ENCODE measurements at places on chromosomes 4 and X. TPM values are rescaled to one million over a fixed set of nuclear protein-coding genes. Genes with fewer than 3 reads are reported as not detected.

DNA sequence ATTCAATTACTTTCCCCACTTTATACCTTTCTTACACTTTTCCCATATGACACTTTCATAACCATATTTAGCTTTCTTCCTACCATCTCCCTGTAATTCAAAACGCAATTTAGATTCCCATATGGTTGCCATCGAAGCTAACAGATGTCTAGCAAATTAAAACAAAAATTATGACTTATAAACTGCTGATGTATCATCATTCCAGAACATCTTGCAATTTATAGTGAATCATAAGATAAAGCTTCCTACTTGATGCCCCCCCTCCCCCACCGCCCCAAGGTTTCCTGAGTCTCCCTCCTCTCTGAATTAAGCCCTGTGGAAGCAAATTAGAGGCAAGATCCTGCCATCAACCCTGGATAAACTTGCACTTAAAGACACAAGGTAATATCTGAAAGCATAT lies 5.4 kb downstream of the TSPAN5 start:
- peak; percentile 58 for DNase-seq

DNA sequence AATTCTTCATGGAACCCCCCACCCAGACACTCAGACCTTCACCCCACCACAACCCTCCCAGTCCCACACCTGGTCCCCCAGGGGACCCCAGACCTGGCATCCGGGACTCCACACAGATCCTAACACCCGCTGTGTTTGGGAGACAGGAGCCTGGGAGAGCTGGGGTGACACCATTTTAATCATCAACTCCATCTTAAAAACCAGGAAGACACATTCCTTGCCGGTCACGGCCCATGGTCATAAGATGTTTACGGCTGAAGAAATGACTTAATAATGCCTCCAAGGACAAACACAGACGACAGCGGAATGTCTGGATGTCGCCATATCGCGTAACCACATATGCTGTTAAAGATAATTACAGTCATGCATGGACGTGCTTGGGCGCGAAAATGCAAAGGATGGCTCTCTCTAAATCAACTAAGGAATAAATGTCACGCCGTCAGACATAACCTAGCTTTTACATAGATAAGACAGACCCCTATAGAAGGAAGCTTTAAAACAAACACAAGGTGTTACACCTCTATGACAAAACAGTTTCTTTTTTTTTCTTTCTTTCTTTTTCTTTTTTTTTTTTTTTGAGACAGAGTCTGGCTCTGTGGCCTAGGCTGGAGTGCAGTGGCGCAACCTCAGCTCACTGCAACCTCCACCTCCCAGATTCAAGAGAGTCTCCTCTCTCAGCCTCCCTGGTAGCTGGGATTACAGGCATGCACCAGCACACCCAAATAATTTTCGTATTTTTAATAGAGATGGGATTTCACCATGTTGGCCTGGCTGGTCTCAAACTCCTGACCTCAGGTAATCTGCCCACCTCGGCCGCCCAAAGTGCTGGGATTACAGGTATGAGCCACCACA lies 2.1 kb upstream of the DHRSX start:
- no peak for DNase-seq

DNA sequence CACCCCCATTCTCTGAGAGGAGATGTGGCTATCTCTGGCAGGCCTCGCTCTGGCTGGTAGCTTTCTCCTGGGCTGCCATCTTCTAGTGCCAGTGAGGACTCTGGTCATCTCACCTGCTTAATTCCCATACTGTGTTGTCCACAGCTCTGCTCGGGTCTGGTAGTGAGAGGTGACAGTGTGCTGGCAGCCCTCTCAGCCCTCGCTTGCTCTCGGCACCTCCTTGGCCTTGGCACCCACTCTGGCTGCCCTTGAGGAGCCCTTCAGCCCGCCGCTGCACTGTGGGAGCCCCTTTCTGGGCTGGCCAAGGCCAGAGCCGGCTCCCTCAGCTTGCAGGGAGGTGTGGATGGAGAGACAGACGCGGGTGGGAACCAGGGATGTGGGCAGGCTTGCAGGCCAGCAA lies 52.7 kb downstream of the CPLX1 start:
- no peak for DNase-seq

- DNase-seq, result no peak
Observed at GRCh38 chr4:20065952-20066351, 185.8 kb upstream of the SLIT2 start.

GRCh38 chrX:32545101-32545500 lies 666.2 kb downstream of the DMD start:
- DNase-seq, result no peak

DNA sequence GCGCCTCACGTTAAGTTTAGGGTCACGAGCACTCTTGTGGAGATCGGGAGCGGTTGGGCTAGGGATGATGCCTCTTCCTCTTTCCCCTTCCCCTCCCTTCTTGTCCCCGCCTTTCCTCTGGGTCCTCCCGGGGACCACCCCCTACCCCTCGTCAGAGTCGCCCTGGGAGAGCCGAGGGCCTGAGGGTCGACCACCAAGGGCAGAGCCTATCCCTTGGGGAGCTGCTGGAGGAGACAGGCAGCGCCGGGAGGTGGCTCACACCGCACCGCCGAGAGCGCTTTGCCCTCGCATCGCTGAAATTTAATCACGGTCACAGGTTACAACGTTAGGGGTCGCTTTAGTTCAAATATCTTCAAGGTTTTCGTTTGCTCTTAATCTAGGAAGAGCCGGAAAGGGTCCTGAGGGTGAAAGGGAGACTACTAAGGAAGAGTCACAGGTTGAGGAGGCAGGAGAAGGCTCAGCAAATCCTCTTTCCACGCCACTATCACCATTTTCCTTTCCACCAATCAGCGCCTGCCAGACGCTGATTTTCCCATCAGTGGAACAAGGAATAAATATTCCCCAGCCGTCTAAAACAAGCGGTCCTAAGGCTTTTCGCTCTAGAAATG lies 528 bp upstream of the SNCA start:
- no peak for DNase-seq

GRCh38 chr4:91990726-91991125 lies 313.0 kb upstream of the GRID2 start:
- no peak for DNase-seq

GRCh38 chr4:102640669-102641068 lies 120.1 kb downstream of the MANBA start:
- DNase-seq, result peak; percentile 58

DNA sequence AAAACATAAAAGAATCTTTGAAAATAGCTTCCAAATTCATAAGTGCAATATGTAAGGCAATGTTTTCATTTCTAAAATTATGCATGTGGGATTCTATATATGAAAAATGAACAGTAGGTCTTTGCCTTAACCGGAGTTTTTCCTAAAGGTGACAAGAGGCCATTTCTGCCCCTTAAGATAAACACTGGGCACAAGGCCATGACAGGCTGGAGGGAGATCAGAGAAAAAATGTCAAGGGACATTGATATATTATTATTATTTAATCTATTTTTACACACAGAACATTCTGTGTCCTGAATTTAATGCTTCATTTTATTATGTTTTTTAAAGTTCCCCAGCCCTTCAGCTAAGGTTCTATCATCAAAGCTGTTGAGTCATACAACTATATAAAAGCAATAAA lies 118.8 kb downstream of the CHM start:
- peak; percentile 36 for DNase-seq

- DNase-seq, result no peak
Observed at GRCh38 chrX:9534686-9535085, 69.8 kb downstream of the TBL1X start.

DNA sequence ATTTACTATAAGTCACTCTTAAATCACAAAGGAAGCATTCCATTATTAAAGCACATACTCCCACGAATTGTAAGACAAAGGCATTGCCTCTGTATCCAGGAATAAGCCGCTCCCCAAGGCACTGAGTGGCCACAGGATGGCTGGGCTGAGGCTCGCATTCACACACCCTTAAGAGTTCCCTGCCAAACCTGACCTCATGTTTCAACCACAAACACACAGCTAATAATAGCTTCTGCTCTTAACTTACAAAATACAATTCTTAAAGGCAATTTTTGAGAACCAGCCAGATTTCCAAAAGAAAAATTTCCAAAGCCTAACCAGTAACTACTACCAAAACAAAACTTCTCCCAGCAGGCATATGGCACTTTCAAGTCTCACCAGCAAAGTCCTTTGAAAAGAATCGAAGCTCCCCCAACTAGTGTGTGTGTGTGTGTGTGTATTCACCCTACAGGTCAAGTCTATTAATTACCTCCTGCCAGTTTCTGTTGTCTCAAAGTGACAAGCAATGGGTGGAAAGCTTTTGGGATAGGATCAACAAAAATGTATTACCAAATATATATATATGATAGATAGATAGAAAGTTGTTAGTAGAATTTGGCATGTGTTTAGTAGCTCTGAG lies 36.0 kb downstream of the ARHGAP6 start:
- peak; percentile 57 for DNase-seq

DNA sequence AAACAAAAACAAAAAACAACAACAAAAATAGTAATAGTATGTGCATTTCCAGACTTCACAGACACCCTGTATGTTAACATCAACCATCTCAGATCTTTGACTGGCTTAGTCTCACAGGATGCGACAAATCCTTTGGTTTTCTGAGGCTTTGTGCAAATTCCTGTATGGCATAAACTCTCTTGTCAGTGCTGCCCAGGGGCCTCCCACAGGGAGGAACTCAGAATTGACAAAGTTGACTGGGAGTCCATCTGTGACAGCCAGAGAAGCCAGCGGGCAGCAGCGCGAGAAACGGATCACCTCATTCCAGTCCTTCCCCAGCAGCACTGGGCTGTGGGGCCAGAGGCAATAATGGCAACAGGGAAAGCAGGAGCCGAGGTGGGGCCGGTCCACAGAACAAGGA lies 19.1 kb upstream of the DDX3X start:
- DNase-seq, result peak; percentile 30

GRCh38 chr4:147825451-147826287 lies 93.8 kb downstream of the ARHGAP10 start:
- peak; percentile 73 for DNase-seq

GRCh38 chr4:40409835-40410234 lies 74.7 kb downstream of the CHRNA9 start:
- DNase-seq, result no peak

DNA sequence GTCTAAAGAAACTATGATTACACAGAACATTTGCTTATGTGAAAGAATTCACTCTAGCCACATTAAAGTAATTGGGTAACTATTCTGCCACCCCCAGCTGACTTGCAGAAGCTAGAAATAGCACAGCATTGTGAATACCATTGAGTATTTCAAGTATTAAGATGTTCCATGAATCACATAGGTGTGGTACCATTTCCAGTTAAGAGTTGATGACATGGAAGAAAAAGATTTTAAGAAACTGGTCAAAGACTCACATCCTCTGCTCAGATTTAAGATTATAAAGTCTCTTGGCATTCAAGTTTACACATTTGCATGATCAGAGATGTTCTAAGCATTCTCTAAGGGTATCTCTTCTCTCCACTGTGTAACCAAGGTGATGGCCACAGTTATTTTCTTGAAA lies 287.5 kb downstream of the CAMK2D start:
- DNase-seq, result peak; percentile 32

DNA sequence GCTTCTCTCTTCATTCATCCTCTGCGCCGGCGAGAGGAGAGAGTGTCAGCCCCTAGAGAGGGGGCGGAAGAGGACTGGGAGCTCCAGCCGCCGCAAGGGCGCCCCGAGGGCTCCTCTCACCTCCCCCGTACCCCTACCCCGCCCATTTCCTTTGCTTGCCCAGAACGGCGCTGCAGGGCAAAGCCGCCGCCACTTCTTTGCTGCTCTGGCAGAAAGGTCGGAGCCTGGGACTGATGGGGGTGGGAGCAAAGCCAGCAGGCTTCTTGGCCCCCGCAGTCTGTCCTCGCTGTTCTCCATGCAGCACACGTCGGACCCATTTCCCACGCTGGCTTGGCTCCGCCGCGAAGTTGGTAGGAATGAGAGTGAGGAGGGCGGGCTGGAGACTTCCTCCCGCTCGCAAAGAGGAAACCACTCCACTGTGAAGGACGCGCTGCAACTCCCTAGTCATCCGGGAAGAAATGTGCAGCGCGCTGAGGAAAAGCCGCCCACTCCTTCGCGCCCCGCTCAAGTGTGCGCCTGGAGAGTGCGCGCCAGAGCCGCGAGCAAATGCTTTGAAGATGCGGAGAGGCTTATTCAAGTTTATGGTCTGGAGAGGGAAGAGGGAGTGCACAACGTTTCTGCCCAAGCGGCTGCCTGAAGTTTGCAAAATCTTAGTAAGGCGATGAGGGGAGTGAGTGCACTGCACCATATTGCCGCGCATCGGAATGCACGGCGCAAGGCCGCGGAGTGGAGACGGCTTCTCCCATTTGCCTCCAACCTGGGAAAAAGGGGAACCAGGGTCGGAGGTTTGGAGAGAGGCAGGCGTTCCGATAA lies 2.8 kb upstream of the PCDH7 start:
- DNase-seq, result peak; percentile 78

DNA sequence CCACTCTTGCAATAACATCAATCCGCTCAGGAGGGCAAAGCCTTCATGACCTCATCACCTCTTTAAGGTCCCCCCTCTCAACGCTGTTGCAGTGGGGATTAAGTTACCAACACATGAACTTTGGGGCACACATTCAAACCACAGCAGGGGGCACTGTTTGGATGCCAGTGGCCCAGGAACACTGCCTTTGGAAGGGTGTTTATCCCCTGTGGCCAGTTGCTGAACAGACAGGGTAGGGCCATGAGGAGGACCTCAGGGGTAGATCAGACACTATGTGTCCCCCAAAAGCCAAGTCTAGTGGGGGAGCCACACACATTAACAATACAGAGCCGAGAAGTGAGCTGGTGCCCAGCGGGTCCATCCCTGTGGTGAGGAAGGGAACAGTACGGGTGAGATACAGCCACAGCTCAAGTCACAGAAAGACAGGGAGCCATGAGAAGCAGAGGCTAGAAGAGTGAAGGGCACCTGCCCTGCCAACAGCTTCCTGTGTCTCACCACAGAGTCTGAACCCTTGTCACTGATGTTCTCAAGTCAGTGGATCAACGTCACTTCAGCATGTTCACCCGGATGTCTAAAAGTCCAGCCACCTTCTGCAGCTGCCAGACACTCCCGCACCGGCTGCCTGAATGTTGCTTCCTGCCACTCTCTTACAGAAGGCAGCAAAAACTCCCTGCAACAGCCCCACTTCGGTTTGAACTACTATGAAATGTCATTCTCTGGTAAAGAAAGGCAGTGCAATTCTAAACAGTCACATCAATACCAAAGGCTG lies 19.9 kb upstream of the MXD4 start:
- DNase-seq, result no peak

DNA sequence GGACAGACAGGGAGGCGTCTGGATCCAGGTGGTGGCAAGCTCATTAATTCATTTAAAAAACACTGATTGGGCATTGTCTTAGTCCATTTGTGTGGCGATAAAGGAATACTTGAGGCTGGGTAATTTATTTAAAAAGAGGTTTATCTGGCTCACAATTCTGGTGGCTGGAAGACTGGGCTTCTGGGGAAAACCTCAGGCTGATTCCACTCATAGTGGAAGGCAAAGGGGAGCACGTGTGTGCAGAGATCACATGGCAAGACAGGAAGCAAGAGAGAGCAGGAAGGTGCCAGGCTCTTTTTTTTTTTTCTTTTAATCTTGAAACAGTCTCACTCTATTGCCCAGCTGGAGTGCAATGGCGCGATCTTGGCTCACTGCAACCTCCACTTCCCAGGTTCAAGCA lies 100.2 kb upstream of the METTL14 start:
- no peak for DNase-seq

GYG2 gene
- 6.2 TPM for total RNA-seq

ADAMTS3 gene
- total RNA-seq, result 2.2 TPM

NUDT6 gene
- total RNA-seq, result 6.2 TPM

HCCS gene
- 17.7 TPM for total RNA-seq

LRRC66 gene
- 0.36 TPM for total RNA-seq

AKAP17A gene
- 18.5 TPM for total RNA-seq

SGCB gene
- 31.2 TPM for total RNA-seq

SPANXN3 gene
- not detected for total RNA-seq

MPC1L gene
- not detected for total RNA-seq

RENBP gene
- total RNA-seq, result 6.5 TPM

STPG2 gene
- 0.29 TPM for total RNA-seq

Measured in osteoblast (primary cell).